Germinal center (tissue), 1 donor: ENCODE measurements at places on chromosomes 2 and 18.

DNA sequence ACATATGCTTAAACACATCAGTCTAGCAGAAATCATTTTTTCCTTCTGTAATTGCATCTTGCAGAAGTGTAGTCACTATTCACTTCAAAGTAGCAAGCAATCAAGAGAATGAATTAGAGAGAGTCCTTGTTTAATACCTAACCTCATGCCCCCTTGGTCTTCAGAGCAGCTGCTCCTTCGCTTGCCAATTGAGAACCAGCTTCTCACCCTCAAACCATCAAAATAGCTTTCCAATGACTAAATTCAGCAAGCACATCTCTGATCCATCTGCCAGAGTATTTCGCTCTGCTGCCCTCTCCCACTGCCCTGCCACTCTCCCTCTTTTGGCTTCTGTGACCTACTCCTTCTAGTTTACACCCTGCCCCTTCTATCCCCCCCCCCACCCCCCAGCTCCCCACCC lies 120.7 kb upstream of the AGAP1 start:
- DNase-seq: no peak

DNA sequence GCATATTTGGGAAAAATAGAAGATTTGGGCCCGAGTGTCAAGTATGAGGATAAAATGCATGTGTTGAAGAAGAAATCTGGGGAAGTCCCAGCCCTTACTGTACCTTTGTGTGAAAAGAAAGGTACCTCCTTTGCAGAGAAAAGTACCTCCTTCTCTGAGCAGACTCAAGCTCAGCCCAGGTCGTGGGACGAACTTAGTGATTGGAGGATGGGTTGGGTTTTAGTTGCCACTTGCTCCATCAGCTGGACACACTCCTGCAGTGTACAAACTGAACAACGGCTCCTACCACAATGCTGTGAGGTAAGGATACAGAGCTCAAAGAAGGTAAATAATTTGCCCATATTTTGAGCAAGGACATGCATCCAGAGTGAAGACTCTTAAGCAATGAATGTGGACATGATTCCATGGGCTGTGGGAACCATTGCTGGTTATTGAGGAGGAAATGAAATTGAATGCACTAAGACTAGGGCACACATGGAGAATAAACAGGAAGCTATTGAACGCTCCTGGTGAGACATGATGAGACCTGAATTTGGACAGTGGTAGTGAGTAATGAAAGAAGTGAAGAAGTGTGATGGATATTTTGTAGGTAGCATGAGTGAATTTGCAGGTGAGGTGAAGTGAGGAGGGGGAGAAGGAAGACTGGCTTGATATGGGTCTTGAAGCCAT lies 49.8 kb upstream of the IL1RL1 start:
- DNase-seq: no peak

GRCh38 chr2:140658760-140659692 lies 1471.8 kb downstream of the LRP1B start:
- DNase-seq: no peak

DNA sequence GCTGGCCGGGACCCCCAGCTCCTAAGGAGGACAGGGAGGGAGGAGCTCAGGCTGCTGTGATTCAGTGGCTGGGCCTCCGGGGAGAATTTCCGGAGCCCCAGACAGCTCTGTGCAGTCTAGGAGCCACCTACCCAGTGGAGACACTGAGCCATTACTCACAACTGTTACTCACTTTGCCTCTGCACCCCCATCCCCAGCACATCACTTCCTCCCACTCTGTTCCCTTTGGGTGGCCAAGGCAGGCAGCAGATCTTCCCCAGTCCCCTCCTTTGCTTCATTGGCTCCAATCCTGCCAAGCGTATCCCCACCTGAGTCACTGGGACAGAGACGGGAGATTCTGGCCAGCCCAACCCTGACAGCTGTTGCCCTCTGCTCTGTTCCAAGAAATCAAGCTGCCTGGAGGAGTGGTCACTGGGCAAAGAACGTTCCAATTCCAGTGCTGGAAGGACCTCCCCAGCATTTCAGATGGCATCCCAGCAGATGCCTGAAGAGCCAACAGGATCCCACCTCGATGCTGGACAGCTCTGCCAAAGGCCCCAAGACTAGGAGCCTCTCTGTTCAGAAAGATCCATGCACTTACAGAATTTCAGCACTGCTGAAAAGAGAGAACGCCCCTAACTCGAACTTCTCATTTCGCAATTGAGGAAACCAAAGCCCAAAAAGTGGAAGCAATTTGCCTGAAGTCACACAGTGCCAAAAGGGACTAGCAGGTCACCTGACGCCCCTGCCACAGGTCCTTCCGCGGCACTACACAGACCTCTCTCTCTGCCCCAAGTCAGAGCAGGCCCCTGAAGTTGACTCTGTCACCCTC lies 68.3 kb downstream of the TNS1 start:
- no peak for DNase-seq

DNA sequence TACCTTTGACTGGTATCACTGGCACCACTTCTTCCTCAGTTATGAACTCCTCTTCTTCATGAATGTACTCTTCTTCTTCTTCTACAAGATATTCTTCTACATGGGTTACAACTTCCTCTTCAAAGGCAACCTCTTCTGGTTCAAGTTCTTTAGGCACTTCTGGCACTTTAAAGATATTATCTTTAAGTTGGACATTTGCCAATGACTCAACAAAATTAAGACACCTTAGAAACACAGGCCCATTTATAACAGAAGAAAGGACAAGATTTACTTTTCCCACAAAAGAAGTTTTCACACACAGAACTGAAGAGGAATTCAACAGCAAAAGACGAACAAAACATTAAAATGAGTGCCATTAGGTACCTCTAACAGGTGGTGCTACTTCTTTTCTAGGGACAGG lies 127.3 kb downstream of the TTN start:
- no peak for DNase-seq

DNA sequence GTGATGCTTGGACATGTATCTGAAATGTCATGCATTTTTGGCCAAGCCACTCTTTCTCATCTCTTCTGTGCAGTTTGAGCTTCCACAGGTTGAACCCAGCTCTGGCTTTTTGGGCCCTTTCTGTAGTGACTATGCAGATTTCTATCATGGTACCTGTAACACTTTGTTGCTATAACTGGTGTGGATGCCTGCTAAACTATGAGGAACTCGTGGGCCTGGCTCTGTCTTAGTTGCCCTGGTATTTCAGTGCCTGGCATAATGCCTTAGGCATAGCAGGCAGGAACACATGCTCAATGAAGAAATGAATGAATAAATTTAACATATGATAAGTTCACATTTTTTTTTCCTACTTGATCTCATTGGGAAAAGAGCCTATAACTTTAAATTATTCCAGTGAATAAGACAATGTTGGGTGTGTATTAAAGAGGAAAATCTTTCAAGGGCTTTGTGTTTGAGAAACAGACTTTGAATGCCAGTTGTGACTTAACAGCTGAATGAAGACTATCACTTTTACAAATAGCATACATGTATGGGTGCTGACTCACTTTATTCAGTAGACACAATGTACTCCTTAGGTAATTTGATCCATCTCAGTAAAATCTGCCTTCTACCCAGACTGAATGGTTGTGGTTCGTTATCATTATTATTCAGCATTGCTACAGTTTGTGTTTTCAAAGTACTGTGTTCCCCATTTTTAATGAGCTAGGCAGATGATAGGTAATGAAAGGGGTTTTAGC lies 86.4 kb upstream of the MAP4K3 start:
- no peak for DNase-seq

DNA sequence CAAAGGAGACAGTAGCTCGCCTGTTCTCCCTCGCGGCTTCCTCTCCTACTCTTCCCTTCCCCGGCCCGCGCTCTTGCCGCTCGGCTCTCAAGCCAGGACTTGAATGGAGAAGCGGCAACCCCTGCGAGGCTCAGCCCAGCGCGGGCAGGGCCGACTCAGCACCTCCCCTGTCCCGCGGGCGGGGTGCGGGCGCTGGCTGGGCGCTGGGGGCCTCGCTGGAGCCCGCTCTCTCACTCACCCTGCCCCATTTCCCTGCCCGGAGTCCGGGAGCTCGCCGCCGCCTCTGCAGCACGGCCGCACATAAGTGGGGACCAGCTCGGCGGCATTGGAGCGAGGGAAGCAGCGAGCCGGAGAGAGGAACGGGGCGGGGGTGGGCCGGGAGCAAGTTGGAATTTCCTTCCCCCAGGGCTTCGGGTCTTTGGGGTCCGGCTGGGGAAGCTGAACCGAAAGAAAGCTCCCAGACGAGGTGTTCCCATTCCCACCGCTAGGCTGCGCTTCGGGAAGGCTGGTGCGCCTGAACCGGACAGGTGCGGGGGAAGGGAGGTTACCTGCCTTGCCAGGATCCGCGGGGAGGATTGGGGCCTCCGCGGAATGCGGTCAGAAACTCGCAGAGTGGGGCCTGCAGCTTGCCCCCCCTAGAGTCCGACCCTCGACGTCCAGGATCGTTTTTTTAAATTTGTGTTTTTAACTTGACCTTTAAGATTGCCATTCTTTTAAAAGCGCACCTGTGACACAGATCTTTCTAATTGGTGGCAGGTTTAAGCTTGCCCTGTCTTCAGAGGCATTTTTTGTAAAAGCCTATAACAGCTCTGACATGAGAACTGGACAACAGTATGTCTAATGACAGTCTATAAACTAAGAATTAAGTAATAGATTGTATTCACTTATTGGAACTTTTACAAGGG lies at the start of gene COBLL1:
Gene COBLL1, minus strand, starts transcription at position 105 of the 905 bp plus-strand sequence. CDS start 627 bp downstream, outside the sequence.
- DNase-seq: peak; percentile 67

GRCh38 chr2:56347881-56348280 lies 164.1 kb downstream of the CCDC85A start:
- no peak for DNase-seq

GRCh38 chr2:82330155-82330554 lies 2025.6 kb upstream of the LRRTM1 start:
- no peak for DNase-seq

DNA sequence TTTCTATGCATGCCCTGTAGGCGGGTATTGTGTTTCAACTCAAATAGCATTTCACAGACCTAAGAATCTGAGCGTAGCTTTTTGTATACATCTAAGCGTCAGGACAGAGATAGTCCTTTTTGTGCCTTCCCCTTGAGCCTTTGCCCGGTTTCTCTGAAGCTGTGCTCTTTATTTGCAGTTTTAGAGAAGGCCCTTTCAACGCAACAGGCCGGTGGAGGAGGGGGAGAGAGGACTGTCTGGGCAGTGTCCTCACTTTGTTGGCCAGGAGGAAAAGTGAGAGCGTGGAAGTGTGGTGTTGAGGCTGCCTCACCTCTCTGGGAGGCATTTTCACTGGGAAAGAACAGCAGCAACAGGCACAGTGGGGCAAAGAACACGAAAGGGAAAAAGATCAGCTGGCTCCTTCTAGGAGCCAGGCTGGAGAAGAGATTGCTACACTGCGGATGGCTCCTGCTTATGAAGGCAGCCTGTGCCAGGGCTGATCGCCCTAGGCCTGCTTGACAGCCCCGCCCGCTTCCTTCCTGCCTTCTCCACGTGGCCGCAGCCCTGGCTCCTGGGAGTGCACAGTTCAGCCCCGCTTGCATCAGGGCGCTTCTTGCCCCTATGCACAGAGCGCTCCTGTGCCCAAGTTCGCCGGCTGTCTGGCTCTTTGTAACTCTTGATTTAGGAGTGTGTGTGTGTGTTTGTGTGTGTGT lies 195.6 kb upstream of the POU3F3 start:
- no peak for DNase-seq

DNA sequence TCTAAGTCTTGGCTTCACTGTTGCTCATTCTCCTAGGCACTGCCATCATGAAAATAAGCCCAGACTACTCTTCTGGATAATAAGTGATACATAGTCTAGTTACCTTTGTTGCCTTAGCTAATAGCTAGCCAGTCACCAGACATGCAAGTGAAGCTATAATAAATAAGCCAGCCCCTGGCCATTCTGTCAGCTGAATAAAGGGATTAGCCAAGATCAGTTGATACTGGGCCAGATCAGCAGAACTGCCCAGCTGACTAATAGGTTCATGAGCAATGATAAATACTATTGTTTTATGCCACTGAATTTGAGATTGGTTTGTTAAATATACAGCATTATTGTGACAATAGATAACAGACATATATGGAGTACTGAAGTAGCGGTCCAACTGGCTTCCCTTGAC lies 8.0 kb upstream of the C2orf69 start:
- DNase-seq: no peak

GRCh38 chr2:17857021-17857420 lies 21.4 kb upstream of the KCNS3 start:
- DNase-seq: no peak

DNA sequence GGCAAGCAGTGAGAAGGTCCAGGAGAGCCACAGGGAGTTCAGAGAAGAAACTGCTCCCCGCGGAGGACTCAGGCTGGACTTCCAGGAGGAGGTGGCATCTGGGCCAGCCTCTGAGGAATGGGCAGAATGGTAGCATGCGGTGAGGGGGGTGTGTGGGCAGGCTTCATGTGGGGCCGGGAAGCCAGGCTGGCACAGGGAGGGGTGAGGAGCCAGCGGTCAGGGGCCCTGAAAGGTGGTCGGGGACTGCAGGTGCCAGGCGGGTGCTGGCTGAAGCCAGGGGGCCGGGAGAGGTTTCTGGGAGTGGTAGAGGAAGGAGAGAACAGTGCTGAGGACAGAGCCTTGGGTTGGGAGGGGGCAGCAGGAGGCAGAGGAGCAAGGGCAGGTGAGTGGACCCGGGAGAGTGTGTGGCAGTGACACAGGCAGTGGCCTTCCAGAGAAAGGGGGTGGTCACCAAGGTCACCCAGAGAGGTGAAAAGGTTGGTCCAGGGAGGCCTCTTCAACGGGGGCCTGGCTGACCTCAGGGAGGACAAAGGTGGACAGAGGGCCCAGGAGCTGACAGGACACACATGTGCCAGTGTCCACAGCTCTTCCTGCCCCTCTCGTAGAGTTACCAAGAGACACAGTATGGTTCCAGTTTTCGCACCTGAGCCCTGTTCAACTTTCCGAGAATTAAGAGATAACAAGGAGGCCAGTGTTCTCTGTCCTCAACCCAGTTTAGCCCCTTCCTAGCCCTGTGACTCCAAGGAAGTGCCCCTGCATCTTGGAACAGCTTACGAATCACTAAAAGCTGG lies 101.2 kb upstream of the ASB18 start:
- no peak for DNase-seq
